ENCODE measurements at places on chromosomes 1 and 21. TPM values are rescaled to one million over a fixed set of nuclear protein-coding genes. Genes with fewer than 3 reads are reported as not detected.

MROH9 gene
- 0.39 TPM for total RNA-seq

SPATA21 gene
- not detected for total RNA-seq

TEDDM1 gene
- not detected for total RNA-seq

TTC4 gene
- 13.0 TPM for total RNA-seq

PPIAL4G gene
- total RNA-seq, result 0.09 TPM

HSPG2 gene
- total RNA-seq, result 1,205 TPM

ELOVL1 gene
- 57.9 TPM for total RNA-seq

MRPL37 gene
- 36.2 TPM for total RNA-seq

AUNIP gene
- not detected for total RNA-seq

NOTCH2 gene
- 197 TPM for total RNA-seq

VWA1 gene
- total RNA-seq, result 35.6 TPM

CCDC27 gene
- total RNA-seq, result not detected

SPRR3 gene
- total RNA-seq, result 0.75 TPM

SLC25A34 gene
- 4.3 TPM for total RNA-seq

GRHL3 gene
- total RNA-seq, result not detected

CELA3B gene
- 1.8 TPM for total RNA-seq

NBPF14 gene
- total RNA-seq, result 60.4 TPM

LAMB3 gene
- total RNA-seq, result 0.84 TPM

DNASE2B gene
- total RNA-seq, result not detected

TGFBR3 gene
- total RNA-seq, result 81.5 TPM

FBLIM1 gene
- 418 TPM for total RNA-seq

RGL1 gene
- total RNA-seq, result 51.6 TPM

RNU1-1 gene
- 8,154 TPM for total RNA-seq

GUCA2B gene
- total RNA-seq, result not detected

UBXN10 gene
- total RNA-seq, result 0.33 TPM

CRABP2 gene
- 3.8 TPM for total RNA-seq

PBX1 gene
- total RNA-seq, result 61.8 TPM

LAD1 gene
- 0.71 TPM for total RNA-seq

SERPINC1 gene
- total RNA-seq, result not detected

SMIM1 gene
- total RNA-seq, result 7.5 TPM

RHCE gene
- not detected for total RNA-seq

SLC45A3 gene
- 4.8 TPM for total RNA-seq

IFNLR1 gene
- total RNA-seq, result 0.23 TPM

DMRTA2 gene
- total RNA-seq, result not detected

C1orf210 gene
- total RNA-seq, result not detected

IER5 gene
- total RNA-seq, result 42.2 TPM

HSPB7 gene
- 802 TPM for total RNA-seq

SPTA1 gene
- total RNA-seq, result 1.2 TPM

CRYBG2 gene
- 0.27 TPM for total RNA-seq

EXTL2 gene
- 19.0 TPM for total RNA-seq

AIRE gene
- 0.19 TPM for total RNA-seq

DNM3 gene
- total RNA-seq, result 5.1 TPM

RXFP4 gene
- not detected for total RNA-seq

Data from aorta (tissue), 5 donors.